GM12864 (cell line): ENCODE measurements at places on chromosomes 12 and 14.

GRCh38 chr12:108119126-108119973, 9.7 kb upstream of the WSCD2 start:
- DNase-seq: peak; percentile 55

DNA sequence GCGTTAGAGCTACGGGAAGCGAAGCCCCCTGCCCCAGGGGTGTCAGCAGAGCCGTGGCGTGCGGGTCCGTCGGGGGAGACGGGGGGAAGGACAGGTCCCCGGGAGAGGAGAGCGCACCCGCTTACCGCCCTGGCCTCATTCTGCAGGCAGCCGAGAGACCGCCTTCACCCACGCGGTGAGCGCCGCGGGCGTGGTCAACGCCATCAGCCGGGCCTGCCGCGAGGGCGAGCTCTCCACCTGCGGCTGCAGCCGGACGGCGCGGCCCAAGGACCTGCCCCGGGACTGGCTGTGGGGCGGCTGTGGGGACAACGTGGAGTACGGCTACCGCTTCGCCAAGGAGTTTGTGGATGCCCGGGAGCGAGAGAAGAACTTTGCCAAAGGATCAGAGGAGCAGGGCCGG, 10.5 kb downstream of the WNT5B start:
- no peak for DNase-seq

- DNase-seq: peak; percentile 64
Observed at GRCh38 chr14:53180272-53181221, 27.4 kb upstream of the DDHD1 start.

DNA sequence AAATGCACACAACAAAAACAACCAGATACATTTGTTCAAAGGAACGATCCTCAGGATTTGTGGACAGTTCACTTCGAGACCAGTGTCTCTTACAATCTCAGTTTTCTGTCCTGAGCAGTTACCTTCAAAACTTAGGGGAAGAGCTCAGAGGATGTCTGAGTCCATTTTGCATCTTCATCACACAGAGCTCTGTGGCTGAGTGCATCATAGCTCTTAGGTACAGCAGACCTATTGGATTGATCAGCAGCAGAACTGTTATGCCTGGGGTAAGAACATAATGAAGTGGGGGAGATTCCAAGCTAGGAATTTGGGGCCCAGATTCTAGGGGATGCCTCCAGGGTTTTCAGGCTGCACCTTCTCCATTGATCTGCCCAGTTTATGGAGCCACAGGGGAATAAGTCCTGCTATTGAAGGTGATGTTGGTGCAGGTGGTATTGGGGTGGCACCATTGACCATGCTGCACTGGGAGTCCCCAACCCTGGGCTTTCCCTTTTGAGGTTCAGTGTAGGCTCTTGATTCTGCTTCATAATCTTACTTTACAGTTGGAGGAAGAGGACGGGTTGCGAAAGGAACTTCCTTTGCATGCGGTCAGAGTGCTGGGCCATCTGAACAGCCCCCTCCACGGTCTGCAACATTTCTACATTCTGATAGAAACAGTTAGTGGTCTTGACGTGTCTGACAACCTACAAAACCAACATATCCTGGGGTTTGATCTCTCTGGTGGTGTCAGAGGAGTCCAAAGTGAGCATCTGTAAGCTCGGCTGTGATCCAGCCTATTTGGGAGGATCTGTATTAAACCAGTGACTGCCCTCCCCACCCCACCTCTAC, 112.8 kb downstream of the CHST11 start:
- DNase-seq: peak; percentile 78

DNA sequence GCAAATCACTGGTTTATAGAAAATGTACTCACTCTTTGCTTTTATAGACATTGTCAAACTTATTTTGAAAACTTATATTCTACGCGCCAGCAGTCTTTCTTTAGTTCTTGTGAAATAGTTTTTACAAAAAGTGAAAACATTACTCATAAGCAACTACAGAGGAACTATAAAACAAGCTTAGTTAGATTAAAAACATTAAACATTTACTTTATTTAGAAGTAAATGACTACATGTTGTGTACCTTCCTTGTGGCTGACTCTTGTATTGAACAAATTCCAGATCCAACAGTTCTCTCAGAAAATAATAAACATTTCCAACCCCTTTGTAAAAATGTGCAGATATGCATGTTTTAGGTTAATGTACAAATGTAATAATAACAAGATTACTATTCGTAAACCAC, 198.5 kb downstream of the SOX5 start:
- DNase-seq: no peak

DNA sequence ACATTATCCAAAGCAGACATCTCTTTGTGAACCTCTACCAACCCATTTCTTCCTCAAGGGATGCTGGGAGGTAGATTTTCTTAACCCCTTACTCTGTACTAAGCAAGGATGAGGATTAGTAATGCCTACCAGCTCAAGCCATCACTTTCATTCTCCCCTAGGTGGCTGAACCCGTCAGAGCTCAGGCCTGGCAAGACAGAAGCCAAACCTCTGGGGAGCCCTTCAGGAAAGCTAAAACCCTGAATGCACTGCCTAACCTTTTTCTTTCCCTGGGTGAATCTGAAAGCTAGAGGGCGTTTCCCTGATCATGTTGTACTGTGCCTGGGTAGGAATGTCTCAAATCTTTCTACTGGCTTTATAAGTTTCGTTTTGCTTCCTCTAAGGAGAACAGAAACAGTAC, 617.3 kb downstream of the RPL10L start:
- DNase-seq: no peak

- no peak for DNase-seq
Observed at GRCh38 chr12:121793440-121793837, at the start of gene RHOF. Gene RHOF (minus strand): TSS chr12:121793688. CDS start chr12:121793633, 55 bp downstream.

DNA sequence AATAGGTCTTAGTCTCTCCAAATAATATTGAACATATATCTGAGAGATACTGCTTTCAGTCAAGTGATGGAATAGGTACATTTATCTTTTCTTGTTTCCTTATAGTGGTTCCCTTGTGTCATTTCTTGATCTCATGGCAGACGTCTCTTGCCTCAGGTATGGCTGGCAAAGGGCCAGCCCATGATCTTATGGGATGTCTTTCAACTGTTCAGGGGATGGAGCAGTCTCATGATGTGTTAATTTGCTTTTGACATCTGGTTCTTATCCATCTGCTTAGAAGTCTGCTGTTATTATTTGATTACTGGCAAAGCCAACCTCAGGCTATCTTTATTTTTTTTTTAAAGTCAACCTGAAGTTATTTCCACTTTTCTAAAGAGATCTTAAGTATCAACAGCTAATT, 262.9 kb downstream of the TMEM117 start:
- DNase-seq: no peak

- DNase-seq: no peak
Observed at GRCh38 chr12:67442347-67442841, 173.2 kb downstream of the CAND1 start.

- DNase-seq: no peak
Observed at GRCh38 chr12:46499226-46499625, 126.7 kb upstream of the SLC38A2 start.

GRCh38 chr14:64766430-64767151, 62.4 kb downstream of the PLEKHG3 start:
- no peak for DNase-seq

GRCh38 chr14:75714991-75715390, 53.9 kb downstream of the TTLL5 start:
- DNase-seq: no peak

DNA sequence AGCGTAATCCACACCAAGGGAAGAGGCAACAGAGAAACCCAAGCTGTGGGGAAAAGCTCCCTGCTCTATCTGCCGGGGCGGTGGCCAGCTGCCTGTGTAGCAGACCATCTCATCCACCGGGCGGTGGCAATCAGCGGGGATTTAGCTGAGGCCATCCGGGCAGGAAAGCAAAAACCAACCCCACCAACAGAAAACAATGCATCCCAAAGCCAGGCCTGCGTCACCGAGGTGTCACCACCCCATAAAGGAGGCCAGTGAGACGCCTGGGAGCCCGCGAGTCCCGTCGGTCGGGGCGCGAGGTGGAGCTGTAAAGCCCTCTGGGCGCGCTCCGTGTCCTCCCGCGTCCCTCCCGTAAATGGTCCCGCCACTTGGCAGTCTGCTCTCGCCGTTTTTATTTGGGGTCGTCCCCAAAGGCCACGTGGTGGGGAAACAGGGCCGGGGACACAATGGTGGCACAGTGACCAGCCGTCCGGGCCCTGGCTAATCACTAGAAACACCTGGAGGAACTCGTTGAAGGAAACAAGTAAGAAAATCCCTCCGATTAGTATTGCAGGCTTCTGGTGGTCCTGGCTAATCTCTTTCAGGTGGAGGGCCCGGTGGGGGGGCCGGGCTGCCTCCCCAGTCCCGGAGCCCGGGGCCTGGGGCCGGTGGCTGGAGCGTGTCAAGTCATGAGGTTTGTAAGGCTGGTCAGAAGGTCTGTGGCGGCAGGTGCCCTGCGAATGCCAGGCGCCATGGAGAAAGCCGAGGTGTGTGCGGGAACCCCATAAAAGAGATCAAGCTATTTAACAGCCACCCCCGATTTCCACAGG, 94.7 kb upstream of the GSC start:
- no peak for DNase-seq

- no peak for DNase-seq
Observed at GRCh38 chr14:88252498-88252897, 70.6 kb downstream of the KCNK10 start.

DNA sequence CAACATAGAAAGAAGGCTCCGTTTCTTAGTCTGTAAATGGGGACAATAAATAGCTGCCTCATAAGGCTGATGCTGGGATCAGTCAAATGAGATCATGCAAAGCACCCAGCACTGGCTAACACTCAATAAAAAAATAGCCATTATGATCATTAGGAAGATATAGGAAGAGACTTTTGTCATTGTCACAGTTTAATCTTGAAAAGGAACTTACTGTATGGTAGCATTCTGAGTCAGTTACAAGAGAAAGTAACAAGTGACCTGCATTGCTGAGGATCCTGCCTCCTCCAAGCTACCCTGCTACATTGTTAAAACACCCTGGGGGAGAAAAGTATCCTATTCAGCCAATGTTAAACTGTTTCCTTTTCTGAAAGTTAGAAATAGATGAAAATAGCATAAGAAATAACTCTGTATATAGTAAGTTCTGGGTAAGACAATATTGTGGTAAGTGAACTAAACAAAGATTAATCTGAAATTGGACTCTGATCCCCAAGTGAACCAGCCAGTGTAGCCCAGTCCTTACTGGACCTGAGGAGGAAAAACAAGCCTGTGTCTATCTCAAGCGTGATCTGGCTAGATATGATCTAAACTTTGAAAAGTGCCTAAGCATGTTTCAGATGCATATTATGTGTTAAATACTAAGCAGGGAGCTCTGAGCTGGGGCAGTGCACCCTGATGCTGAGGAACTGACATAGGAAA, 3.6 kb upstream of the NUDT4 start:
- no peak for DNase-seq

DNA sequence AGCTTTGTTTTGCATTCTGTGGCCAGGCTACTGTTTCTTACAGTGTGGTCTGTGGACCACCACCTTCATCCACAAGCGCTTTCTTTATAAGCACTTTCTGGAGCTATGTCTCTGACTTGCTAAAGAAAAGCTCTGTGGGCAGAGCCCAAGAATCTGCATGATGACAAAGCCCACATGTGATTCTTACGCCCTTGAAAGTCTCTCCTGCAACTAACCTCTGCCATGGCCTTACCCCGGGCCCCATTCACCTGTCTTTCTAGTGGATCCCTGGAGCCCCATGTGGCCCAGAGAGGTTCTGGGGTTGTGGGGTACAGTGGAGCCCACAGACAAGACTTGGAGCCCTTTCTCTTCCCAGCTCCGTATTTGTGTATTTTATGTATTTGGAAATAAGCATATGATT, 16.6 kb downstream of the PLEKHH1 start:
- DNase-seq: no peak

DNA sequence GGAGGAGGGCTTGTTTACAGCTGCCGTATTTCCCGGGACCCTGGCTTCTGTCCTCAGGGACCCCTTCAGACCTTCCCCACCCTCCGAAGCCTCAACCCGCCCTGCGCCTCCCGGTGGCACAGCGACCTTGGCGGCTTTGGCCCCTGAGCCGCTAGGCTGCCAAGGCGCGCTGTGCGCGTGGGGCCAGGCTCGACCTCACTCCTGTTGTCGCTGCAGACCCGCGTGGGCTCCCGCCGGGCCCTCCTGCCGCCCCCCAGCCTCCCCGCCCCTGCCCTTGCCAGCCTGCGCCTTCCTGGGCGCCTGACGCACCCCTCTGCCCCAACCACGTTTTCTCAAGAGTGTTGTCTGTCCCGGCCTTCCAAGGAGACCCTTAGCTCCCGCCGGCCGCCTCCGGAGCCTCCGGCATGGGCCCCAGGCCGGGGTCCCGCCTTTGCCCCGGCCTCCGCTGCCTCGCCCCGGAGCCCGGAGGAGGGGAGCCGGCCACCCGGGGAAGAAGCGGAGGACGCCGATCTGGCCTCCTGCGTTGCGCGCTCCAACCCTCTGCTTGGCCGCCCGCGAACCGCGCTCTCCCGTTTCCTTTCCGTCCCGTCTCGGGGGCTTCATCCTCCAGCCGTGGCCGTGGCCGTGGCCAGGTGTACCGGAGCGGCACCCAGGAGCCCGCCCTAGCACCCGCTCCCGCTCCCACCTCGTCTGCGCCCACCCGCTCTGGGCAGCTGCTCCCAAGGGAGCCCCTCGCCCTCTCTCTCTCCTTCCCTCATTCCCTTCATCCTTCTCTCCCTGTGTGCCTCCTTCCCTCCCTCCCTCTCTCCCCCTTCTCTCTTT, 19.9 kb downstream of the PPP2R5C start:
- no peak for DNase-seq

- DNase-seq: no peak
Observed at GRCh38 chr14:91867316-91867988, at the start of gene TC2N. Gene TC2N (minus strand): TSS chr14:91867536. CDS start chr14:91813769, 53,767 bp downstream.

DNA sequence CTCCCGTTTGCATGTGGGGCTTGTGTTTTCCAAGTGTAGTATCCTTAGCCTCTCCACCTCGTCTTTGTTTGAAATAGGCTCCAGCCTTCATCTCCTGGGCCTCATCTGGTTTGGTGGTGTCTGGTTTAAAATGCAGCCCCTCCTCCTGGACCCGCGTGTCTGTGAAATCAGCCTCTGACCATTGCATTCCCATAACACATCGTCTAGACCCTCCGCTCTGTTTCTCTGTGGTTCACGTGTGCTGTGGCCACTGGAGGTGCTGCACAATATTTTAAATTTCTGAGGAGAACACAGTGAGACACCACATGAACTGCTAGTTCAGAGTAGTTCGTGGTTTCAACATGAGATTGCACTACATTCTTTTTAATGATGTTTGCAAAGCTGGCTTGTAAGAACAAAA, 35.6 kb downstream of the UBE3B start:
- no peak for DNase-seq

- DNase-seq: no peak
Observed at GRCh38 chr12:3110578-3110977, 33.4 kb downstream of the TSPAN9 start.

GRCh38 chr12:29427964-29428363, 47.0 kb upstream of the ERGIC2 start:
- peak; percentile 44 for DNase-seq

GRCh38 chr14:103762036-103762435, 46.4 kb downstream of the ZFYVE21 start:
- no peak for DNase-seq

DNA sequence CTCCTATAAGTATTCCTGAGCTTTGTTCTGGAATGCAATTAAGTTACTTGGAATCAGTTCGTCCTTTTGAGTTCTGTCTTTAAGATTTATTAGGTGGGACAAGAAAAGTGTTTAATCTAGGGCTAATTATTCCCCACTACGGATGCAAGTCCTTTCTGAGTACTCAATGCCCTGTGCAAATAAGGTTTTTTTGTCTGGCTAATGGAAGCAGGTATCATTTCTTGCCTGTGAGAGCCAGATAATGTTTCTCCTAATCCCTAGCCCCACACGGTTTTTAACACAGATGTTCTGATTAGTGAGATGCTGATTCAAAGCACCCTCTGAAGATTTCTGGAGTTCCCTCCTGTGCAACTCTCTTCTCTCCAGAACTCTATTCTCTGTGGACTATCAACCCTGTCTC, 296.6 kb upstream of the PRICKLE1 start:
- DNase-seq: no peak
